ENCODE measurements at places on chromosomes 1 and 21.

GRCh38 chr1:218945050-218945449 is 228.6 kb upstream of the LYPLAL1 start:
- no peak for DNase-seq

DNA sequence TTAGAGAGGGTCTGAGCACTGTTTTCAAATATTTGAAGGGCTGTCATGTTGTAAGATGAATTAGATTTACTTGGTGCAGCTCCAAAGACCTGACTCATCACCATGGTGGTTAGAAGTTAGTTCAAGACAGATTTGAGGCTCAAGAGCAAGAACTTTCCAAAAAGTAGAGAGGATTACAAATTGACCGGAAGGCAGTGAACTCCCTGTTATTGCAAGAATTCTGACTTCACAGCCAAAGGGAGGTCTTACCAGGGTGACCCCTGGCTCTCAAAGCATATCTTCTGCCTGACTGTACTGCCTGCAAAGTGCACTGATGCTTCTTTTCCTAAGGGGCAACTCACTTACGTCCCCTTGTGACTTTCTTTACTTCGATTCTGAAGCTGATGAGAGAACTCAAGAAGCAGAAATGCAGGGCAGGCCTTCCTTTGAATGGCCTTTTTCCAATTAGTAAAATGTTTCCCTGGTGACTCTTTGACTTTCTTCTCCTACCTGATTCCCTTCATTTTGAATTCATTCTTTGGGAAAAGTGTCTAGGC is 86.4 kb downstream of the NAV1 start:
- DNase-seq = no peak

DNA sequence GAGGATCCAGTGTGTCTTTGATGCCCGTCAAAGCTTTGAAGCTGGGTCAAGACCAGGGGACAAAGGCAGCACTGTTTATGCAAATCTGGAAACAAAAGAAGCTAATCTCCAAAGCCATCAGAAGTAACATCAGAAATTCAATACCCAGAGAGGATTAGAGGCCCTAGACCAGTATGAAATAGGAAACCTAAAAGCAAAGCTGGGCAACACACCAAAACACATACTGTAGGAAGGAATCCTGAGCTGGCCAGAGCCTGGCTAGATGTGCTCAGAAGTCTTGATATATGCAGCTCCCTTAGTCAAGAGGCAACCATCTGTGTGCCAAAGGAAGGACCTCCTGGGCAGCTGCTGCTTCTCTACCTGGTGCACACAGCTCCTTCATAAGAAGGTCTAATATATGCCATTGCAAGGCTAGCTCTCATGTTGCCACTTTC is 12.3 kb downstream of the COLGALT2 start:
- no peak for DNase-seq

- DNase-seq = no peak
These were observed 50.2 kb upstream of the LRP8 start for GRCh38 chr1:53378061-53378460.

DNA sequence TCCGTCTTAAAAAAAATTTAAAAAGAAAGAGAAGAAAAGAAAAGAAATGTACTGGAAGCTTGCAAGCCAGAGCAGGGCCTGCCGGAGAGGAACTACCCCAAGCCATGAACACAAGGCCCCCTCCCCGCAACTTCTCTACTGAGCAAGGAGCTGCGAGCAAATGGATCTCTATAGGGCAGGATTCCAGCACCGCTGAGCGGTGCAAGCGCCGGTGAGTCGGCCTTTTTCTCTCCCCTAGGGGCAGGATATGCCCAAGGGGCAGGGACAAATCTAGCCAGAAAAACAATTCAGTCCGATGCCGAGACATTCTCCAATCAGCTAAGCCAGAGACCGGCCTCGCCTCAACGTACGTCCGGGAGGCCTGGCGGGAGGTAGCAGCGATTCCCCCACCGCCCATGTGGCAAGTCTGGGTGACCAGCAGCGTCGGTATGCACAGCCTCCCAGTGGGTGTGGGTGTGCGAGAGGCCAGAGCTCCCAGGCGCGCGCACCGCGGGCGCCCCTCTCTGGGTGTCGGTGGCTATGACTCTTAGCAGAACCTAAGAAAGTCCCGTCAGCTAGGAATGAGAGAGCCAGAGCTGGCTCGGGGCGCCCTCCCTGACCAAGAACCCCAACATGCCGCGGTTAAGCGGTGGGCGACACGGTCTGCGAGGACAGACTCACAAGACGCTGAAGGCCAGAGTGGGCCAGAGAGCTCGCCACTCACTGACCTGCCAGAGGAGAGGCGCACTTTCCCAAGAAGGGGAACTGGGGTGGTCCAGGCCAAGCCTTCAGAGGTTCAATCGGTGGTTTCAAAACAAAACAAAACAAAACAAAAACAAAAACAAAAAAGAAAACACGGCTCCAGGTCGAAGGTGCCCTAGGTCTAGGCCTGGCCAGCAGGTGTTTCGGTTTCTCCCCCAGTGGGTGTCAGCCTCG is 1.9 kb downstream of the CSMD2 start:
- peak; percentile 26 for DNase-seq

- no peak for DNase-seq
These were observed 12.6 kb upstream of the SAMD11 start for GRCh38 chr1:910881-911721.

DNA sequence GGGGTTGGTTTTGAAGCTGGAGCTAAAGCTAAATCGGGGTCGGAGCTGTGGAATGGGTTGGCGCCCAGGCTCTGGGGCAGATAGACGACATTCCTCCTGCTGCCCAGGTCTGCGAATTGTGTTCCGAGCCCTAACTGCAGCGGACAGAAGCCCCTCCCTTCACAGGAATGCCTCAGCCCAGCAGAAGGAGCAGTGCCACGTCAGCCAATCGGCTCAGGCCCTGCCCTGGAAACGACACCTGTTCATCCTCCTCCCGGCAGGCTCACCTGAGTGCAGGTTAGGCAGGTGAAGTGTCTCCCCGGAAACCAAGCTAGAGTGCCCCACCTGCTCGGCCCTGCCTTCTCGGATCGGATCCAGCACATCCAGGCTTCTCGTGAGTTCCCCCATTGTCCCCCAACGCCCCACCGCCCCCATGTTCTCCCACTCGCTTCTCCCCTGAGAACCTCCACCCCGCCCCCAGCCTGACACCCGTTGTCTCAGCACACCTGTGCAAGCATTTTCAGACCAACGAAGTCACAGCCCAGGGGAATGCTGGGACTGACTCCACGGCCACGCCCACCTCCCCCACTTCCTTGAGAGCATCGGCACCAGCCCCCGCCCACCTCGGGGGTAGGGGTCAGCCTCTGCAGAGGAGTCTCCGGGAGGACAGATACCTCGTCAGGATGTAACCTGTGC is 775 bp downstream of the TMEM125 start:
- peak; percentile 11 for DNase-seq

- no peak for DNase-seq
These were observed 772.3 kb upstream of the ADAMTS5 start for GRCh38 chr21:27739187-27739586.

DNA sequence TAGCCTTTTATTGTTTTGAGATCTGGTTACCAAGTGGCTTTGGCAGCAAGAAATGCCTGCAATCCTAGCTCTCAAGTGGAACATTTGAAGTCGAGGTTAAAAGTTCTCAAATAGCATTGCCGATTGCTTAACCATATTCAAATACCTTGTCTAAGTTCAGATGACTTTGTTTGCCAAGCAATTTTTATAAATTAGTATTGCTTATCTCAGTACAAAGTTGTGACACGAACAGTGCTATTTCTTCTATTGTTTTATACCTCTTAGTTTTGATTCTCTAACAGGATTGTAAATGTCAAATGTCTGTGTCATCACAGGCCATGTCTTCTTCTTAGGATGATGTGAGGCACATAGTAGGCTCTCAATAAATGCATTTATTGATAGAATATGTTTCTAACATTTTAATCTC is 633.3 kb downstream of the PTPRC start:
- DNase-seq = no peak

DNA sequence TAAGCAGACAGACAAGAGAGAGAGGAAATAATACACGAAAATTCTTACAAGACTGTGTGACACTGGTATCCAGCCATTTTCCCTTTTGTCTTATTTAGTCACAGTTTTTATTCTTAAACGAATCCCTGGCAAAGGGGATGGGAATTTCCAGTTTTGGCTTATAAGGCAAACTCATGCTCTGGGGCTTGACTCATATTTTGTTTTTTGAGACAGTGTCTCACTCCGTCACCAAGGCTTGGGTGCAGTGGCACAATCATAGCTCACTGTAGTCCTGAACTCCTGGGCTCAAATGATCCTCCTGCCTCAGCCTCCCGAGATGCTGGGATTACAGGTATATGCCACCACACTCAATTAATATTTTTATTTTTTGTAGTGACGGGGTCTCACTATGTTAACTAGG is 31.9 kb downstream of the PTGER3 start:
- no peak for DNase-seq

- no peak for DNase-seq
These were observed 17.5 kb downstream of the TRMT1L start for GRCh38 chr1:185139246-185139645.

DNA sequence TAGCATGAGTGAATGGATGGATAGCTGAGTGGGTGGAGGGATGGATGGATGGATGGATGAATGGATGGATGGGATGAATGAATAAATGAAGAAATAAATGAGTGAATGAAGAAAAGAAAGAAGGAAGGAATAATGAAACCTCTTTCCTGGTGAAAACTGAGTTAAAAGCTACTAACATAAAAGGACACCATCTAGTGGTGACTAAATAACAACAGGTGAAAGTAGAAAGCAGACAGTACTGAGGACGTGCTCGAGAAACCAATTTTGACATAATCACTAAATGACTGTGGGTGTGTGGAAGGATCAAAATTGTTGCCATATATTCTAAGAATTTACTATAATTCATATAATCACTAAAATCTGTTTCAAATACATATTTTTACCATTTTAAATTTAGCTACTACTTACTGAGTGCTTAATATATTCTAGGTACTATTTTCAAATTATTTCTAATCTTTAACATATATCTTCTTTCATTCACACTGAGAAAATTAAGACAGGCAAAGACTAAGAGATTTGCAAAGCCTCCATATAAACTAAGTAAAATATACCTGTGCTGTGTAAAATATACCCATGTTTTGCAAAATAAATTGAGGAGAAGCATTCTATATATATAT is 522.9 kb downstream of the LRRIQ3 start:
- no peak for DNase-seq

DNA sequence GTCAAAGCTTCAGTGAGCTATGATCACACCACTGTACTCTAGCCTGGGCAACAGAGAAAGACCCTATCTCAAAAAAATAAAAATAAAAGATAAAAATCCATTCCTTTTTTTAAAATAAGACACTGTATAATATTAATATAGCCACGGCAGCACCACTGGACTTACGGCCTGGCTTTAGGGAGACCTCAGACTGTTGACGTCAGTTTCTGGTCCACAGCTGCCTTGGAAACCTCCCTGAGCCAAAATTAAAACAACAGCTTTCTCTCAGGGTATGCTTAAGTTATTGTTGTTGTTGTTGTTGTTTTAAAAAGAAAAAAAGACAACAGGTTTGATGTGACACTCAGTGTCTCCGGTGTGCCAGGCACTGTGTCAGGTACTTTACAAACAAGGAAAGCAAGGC is 42.0 kb downstream of the CAPZB start:
- DNase-seq = no peak

DNA sequence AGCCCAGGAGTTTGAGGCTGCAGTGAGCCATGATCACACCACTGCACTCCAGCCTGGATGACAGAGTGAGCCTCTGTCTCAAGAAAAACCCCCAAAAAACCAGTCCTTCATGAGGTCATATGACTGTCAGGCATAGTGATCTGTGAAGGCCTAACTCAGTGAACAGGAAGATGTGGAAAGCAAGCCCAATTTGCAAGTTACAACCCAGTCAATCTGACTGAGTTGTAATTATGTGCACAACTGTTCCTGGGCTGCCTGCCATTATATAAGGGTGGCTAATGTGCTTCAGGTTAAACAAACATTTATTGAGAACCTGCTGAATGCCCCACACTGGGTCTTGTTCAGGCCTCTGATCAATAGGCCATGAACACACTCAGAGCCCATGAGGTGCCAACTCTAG is 38.2 kb upstream of the KIRREL1 start:
- DNase-seq = no peak

All from stimulated activated CD8-positive, alpha-beta memory T cell treated with anti-CD3 and anti-CD28 coated beads, Interleukin-2, amount 100 ng/mL, for 48 hours (primary cell).